ENCODE measurements at places on chromosomes 7 and 10.

- DNase-seq = no peak
These were observed 23.8 kb upstream of the MSMB start for GRCh38 chr10:46069771-46070463.

GRCh38 chr10:90167174-90168064 lies 466.0 kb downstream of the KIF20B start:
- DNase-seq = no peak

- DNase-seq = no peak
These were observed 22.7 kb downstream of the MACC1 start for GRCh38 chr7:20194343-20194995.

- DNase-seq = no peak
These were observed 51.0 kb downstream of the ORC5 start for GRCh38 chr7:104156842-104157277.

GRCh38 chr10:131266936-131267813 lies 44.3 kb downstream of the TCERG1L start:
- no peak for DNase-seq

DNA sequence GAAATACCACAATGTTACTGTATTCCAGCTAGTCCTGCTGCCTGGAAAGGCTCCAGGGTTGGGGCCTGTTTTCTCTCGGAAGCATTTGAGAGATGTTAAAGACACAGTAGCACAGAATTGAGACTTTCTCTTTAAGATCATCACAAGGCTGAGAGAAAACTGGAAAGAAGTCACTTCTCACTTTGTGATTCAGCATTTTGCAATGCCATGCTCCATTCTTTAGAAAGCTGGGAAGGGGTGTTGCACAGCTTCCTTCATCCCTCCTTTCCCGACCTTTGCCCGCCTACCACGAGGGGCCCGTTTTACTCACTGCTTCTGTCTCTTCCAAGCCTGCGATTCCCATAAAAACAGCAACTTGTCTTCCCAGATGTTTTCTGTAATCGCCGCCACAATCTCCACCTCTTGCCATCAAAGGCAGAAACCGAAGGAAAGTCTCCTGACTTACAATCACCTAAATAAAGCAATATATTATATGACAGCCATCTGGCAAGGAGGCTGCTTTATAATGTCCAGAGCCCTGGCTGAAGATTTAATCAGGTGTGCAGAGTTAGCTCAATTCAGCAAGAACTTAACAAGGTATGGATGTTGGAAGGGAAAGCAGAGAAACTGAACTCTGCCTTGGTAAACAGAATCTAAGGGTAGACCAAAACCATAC lies 18.9 kb downstream of the NOD1 start:
- DNase-seq = no peak

DNA sequence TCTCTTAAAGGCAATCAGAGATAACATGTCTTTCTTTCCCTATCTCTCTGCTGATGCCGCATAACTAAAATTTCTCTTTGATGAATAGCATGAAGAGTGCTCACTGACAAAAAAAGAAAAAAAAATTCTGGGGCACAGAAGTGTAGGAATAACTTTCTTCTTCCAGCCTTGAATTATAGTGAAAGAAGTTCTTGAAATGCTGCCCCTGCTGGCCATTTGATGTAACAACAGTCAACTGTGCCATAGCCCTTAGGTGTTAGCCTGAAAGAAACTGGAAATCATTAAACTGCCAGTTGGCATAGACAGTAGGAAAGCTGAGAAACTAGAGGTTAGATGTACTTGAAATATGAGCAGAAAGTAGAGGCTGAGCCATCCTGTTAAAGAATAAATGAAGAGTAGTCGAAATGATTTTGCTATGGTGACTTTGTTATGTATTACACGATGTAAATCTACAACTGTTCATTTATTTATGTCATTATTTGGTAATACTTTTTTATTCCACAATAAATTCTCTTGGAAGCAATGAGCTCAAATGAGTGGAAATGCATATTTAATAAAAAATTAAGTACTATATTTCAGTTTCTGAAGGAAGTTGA lies 48.3 kb upstream of the FAM171A1 start:
- DNase-seq = no peak

DNA sequence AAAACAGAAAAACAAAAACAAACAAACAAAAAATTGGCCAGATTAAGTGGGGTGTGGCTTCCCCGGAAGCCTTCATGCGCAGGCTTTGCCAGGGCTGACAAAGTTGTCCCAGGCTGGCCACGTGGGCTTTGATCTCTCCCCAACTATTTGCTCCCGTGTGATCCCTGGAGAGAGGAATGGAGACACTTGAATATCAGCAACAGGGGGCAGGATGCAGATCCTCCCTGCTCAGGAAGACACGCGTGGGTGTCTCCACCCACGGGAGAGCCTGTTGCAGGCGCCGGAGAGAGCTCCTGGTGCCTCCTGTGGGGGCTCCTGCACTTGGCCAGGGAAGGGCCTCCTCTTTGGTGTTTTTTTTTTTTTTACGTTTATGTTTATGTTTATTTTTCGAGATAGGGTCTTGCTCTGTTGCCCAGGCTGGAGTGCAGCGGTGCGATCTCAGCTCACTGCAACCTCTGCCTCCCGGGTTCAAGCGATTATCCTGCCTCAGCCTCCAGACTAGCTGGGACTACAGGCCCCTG lies 19.0 kb downstream of the TRIM56 start:
- no peak for DNase-seq

DNA sequence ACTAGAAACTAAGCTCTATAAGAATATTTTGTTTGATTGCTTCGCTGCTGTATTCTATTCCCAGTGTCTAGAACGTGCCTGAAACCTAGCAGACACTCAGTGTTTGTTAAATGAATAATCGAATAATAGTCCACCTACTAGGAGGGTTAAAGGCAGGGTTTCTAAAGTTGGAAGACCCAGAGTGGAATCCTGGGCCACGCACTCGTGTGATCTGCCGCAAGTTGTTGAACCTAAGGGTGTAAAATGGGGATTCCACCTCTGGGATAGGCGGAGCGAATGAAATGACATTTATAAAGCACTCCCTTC lies 702 bp upstream of the AGFG2 start:
- DNase-seq = no peak

- DNase-seq = no peak
These were observed 200.1 kb downstream of the DIP2C start for GRCh38 chr10:489330-489729.

- no peak for DNase-seq
These were observed 2.8 kb upstream of the GNAI1 start for GRCh38 chr7:80131675-80132435.

DNA sequence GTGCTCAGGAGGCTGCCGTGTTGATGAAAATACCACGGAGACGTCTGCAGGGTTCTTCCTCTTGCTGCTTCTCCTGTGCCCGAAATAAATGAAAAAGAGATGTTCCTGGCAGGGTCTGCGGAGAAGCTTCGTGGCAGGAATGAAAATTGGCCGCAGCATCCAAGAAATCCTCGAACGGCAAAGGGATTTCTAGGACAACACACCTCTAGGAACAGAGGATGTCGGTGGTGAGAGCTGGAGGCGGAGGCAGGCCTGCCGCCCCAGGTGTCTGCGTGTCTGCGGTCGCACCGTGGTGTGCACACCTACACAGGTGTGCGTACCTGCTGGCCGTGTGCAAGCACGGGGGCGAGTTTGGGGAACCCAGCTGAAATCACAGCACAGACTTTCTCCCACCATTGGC lies 43.4 kb downstream of the TMEM130 start:
- DNase-seq = no peak

DNA sequence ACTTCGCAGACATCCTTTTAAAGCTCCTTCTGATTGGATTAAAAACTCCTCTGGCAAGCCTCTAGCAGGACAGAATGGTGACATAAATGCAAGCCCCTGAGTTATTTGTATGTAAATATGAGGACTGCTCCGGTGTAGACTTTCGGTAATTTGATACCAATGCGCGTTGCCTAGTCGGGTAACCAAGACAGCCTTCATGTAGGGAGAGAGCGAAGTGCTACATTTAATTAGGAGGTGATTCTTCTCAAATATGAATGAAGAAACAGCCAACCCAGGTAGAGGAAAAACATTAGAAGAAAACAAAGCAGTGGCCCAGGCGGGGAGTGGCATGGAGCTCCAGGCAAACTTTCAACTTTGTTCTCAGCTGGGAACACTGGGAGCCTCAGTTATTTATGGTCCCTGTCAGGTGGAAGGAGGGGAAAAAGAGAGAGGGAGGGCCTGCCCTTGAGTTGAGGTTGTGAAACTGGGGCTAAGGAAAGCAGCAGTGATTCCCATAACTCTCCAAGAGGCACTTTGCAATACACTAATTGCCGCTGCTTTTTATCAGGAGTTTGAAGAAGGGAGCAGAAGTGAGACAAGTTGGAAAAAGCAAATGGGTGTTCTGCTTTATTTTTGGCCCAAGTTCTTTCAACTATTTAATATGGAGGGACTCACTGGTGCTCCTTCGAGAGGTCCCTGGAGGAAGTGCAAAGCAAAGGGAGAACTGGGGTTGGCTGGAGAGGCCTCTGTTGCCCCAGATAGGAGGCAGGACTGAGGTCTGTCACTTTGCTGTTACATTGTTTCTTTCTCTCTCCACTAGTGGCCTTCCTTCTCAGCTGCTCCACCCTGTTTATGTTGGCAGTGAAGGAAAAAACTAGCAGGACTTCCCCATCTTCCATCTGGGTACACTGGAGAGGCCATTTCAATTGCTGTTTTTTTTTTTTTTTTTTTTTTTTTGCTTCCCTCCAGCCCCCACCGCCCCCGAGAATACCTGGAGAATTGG lies 234.6 kb upstream of the CCDC6 start:
- no peak for DNase-seq

DNA sequence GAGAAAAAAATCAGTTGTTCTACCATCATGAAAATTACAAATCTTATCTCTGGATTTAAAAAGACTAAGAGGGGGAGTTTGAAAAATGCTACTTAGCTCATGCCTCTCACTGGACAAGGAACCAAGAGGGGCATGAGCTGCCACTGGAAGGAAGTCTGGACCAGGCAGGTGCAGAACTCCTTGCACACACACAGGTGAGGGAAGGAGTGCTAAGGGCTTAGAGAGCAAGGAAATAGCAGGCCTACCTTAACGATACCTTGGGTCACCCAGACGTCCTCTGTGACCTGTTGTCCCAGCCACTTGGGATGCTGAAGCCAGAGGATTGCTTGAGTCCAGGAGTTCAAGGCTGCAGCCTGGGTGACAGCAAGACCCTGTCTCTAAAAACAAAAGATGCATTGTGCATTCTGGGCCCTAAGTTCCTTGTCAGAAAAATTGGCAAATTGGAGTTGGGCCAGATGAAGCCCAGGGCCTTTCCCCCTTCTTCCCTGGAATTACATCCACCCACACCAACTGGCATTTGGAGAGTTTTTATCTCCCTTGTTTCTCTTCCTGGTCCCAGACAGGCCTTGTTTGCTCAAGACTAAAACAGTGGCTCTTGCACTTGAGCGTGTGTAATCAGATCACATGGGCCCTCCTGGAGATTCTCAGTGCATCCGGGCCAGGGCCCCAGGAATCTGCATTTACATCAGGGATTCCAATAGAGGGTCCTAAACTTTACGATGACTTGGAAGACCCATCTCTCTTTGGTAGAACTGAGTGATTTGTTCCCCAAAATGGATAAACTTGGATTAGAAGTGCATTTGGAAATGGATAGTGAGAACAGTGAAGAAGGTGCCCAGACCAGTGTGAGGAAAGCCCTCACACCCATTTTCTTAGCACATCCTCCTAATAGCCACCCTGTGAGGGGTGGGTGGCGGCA lies 3.0 kb downstream of the DDIT4 start:
- DNase-seq = no peak

DNA sequence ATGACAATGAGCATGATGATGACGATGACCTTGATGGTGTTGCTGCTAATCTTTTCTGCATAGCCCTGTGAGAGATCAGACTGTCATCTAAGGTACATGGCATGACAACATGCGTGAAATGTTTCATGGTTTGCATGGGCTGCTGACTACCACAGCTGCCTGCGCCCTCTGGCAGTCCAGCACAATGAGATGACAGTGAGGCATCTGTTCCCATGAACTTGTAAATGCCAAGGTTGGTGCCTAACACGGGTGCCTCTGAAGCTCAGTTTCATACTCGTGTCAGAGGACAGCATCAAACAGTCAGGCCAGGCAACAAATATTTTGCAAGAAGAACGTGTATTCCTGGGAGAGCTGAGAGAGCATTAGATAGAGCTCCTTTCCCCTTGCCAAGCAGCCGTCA lies 122.0 kb upstream of the PRKCQ start:
- no peak for DNase-seq

DNA sequence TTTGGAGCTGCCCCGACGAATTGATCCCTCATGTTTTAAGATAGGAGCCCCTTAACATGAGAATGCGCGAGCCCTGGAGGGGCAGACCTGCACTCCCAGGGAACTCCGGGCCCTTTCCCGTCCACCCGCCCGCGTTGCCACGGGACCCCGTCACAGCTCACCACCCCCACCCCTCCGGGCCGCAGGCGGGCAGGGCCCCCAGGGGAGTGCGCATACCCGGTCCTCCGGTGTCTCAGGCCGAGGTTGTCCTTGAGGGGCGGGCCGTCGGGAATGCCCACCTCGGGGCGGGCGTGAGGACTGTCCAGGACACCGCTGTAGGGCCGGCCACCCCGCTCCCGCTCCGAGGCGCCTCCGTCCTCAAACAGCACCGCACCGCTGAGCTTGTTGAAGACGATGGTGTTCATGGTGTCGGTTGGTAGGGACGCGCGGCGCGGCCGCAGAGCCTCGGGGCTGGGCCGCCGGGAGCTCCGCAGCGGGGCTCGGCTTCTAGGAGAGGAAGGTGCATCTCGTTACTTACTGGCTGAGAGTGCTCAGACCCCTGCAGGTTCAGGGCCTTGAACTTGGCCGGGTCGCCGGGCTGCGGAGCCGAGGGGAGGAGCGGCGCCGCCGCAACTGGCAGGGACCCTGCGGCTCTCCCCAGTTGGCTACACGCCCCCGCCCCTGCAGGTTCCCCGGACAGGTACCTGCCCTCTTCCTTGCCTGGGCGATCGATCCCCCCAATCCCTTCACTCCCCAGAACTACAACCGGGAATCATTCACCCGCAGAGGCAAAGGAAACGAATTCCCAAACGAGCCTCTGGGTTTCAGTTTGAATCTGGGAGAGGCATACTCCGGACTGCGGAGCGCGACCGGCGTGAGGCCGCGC lies 2.4 kb downstream of the MKX start:
- no peak for DNase-seq

DNA sequence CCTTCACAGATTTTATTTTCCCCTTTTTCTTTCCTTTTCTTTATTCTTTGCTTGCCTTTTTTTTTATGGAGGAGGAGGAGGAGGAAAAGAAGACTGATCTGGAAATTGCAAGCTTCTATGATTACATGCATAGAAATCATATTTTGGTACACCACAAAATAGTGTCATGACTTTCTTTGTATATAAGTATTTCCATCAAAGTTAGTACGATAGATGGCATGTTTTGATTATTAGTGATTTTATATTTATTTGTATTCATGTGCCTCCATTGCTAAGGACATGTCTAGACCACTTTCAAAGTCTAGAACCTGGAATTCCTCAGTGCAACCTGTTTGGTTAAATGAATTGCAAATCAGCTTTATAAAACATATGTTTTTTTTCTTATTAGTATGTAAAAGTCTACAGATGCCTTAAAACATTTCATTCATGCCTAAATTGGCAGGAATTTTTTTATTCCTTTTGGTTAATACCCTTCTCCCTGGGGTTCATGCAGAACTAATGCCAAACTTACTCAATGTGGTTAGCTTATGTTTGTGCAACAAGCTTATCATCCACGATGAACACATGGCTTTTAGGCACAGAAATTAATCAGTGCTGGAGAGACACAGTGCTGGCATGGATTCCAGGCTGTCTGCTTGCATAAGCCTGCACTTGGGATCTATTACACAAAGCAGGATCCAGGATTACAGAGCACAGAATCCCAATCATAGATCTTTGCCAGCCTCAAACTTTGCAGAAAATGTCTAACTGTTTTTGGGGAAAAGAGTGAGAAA lies 213.1 kb downstream of the CHRM2 start:
- DNase-seq = no peak

GRCh38 chr7:27166531-27167505 lies 1.5 kb upstream of the HOXA9 start:
- no peak for DNase-seq
